T-cell (primary cell): ENCODE measurements at places on chromosomes 4 and X. TPM values are rescaled to one million over a fixed set of nuclear protein-coding genes. Genes with fewer than 3 reads are reported as not detected.

- no peak for DNase-seq
Observed at GRCh38 chr4:41857226-41857641, 78.0 kb upstream of the TMEM33 start.

Gene DDX53
- total RNA-seq = not detected

Gene TEX13B
- total RNA-seq = not detected

- no peak for DNase-seq
Observed at GRCh38 chr4:149264093-149264733, 551.4 kb downstream of the IQCM start.

Gene WDFY3
- total RNA-seq = 0.47 TPM

GRCh38 chr4:59127743-59128142, 2017.6 kb upstream of the IGFBP7 start:
- no peak for DNase-seq

DNA sequence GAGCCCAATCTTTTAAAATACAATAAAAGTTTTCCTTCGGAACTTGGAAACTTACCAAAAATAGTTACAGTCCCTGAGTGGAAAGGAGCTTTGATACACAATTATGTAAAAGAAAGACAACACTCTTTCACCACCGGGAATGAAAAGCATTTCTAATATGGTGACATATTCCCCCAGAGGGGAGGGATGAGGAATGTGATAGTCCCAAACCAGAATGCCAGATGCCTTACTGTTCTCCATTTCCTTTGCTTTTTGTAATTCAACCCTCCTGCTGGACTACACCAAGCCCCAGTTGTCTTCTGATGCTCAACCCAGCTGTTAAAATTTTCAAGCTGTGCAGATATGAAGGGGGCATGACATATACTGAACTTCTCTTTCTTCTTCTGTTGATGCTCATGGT, 4.1 kb downstream of the PRIMPOL start:
- no peak for DNase-seq

DNA sequence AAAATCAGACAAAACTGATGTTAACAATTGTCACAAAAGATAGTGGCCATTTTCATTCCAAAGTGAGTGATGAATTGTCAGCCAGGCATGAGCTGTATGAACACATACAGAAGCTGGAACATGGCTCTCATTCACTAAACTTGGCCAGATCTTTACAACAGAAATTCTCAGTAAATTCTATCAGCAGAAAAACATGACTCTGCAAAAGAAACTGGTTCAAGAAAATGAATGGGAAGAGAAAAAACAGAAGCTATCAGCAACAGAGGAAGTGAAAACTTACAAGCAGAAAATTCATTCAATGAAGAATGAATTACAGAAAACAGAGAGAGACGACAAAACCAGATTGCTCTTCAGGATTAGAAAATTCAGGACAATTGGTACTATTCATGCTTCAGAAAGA, 249.6 kb downstream of the COL25A1 start:
- no peak for DNase-seq

Gene CTBP1
- 209 TPM for total RNA-seq

DNA sequence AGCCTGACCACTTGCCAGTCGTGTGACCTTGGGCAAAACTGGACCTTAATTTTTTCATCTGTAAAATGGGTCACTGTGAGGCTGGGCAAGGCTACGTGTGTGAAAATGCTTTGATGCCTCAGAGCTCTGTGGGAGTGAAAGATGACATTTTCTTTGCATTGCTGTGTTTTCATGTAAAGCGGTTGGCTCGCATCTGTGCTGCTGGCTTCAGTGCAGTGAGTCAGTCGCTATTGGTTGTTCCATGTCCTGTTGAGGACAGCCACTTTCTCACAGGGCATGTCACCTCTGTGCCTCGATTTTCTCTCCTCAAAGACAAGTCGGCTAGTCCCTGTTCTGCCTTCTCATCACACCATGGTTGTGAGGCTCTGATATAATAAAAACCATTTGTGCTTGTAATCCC, 4.4 kb downstream of the MTMR1 start:
- DNase-seq = no peak

Gene SNX12
- total RNA-seq = 33.1 TPM

DNA sequence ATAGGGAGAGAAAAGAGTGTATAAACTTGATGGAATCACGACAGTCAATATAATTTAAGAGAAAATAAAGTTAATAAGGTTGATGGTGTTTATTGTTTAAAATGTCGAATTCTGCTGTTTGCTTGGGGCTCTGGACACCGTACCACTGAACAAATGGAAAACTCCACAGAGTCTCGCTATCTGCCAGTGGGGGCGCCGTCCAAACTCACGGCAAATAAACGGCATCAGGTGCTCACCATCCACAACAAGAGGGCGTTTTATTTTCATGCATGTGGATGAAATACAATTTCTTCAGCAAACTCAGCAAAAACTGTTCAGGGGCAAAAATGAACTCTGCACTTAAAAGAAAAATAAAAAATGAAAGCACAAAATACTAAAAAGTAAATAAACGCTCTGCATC, 46.6 kb upstream of the FAM47C start:
- no peak for DNase-seq

Gene ZMAT1
- total RNA-seq = 20.5 TPM

DNA sequence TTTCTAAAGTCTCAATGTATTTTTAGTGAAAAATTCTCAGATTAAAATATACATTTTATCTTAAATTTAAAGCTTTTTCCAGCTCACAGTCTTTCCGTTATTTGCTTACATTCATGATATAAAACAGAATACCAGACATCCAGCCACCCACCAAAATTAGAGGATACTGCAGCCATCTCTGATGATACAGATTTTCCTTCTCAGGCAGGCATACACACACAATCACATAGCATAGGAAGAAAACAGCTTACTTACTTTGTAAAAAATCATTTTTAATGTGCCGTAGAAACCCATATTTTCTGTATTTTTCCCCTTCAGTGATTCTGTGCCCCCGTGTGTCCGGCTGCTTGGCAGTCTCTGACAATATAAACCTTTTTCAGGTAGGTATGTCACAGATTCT, 183.7 kb downstream of the FBXW7 start:
- no peak for DNase-seq
